ENCODE measurements at places on chromosomes 1 and 21. TPM values are rescaled to one million over a fixed set of nuclear protein-coding genes. Genes with fewer than 3 reads are reported as not detected.

- DNase-seq = no peak
Observed at GRCh38 chr1:190168893-190169280, 308.8 kb downstream of the BRINP3 start.

- no peak for DNase-seq
Observed at GRCh38 chr1:59410457-59410856, 113.6 kb downstream of the FGGY start.

DNA sequence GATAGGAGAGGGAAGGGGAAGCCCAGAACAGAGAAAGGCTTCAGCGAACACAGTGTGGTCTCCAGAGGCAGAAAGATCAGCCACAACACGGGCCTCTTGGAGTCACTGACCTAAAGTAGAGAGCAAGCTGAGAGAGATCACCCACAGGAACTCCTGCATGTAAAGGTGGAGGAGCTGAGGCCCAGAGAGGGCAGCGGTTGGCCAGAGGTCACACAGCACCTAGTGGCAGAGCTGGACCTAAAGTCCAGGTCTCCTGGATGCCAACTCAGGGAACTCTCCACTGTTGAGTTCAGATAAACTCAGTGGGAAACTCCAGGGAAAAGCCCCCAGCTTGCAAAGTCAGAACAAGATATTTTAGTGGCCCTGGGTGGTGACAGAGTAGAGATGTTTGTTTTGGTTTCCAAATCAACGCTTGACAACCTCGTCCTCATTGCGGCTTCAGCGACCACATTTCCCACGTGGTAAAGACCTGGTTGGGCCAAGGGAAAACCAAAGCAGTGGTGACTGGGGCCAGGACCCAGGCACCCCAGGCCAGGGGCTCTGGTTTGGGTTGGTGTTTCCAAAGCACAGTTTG, 4.6 kb downstream of the IFFO2 start:
- no peak for DNase-seq

- no peak for DNase-seq
Observed at GRCh38 chr1:185846672-185847444, 112.7 kb downstream of the HMCN1 start.

DNA sequence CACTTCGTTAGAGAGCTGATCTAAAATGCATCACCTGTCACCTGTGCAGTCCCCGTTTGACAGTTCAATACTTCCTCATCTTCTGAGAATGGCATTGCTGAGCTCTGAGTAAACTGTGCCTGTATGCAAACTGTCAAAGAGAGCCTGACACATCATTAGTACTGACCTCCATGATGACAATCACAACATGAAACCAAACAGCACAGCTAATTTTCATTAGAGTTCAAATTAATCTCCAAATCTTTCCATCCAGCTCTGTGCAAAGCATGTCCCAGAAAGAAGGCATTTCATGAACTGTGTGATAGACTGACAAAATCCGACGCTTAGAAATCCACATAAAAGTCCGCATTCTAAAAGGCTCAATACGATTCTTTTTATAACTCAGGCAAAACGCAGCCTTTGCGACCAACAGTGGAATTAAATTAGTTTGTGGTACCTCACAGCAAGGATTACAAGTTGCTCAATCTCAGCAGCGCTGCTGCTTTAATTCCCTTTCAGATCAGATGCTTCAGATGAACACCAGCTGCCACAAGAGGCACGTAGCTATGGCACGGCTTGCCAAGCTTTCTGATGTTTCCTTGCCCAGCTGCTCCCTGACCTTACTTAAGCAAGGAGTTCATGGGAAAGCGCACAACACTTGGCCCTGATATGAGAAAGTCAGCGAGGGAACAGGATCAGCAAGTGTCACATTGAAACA, 765.5 kb upstream of the PRMT6 start:
- no peak for DNase-seq

GRCh38 chr21:14991957-14992356, 72.8 kb downstream of the NRIP1 start:
- DNase-seq = peak; percentile 59

- DNase-seq = no peak
Observed at GRCh38 chr1:41327383-41327999, 33.7 kb upstream of the FOXO6 start.

- DNase-seq = no peak
Observed at GRCh38 chr21:42220138-42220701, 1.3 kb downstream of the ABCG1 start.

DNA sequence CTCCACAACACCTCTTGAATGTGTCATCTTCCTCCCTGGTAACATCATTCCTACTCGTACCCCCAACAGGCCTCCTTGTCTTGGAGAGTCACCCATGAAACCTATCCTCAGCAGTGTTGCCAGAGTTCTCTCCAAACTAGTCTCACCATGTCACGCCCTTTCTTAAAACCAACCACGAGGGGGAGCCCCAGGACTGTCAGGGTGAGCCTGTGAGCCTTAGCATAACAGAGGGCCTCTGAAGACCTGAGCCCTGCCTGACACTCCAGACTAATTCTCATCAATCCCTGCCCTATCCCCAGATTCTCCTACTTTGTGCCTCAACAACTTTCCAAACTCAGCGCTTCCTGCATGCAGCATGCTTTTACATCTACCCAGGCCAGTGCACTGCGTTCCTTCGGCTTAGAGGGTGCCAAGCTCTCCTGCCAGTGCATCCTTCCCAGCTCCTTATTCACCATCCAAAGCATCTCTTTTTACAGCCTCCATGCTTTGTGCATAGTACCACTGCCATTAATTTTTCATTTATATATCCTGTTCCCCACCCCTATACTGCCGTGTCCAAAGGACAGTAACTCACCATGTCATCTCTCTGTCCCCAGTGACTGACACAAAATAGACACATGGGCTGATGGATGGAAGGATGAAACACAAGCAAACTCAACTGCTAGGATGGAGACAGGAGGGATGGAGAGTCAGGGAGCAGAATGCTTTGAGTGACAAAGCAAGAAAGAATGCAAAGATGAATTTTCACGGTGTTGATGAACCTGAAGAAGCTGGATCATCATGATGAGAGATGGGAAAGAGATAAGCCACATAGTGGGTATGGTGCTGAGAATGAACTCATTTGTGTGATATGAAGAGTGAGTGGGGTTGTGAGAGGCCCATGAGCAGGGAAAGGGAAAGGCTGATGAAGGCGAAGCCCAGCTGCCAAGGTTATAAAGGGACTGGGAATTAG, 34.0 kb downstream of the ZNF697 start:
- peak; percentile 81 for DNase-seq

- DNase-seq = no peak
Observed at GRCh38 chr1:234433563-234434285, 45.3 kb downstream of the TARBP1 start.

DNA sequence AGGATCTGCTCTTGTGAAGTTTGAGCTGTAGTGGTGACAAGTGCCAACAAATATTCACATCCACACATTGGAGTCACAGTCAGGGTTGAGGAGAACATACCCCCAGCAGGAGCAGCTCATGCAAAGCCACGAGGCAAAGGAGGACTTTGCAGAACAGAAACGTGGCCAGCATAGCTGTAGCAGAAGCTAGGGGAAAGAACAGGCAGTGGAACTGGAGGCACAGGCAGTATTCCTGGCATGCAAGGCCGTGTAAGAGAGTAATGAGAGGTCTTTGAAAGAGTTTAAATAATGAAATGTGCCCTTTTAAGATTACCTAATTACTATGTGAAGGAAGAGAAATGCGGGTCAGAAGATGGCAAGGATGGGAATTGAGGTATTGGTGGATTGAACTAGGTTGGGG, 40.9 kb upstream of the IKBKE start:
- DNase-seq = no peak

DNA sequence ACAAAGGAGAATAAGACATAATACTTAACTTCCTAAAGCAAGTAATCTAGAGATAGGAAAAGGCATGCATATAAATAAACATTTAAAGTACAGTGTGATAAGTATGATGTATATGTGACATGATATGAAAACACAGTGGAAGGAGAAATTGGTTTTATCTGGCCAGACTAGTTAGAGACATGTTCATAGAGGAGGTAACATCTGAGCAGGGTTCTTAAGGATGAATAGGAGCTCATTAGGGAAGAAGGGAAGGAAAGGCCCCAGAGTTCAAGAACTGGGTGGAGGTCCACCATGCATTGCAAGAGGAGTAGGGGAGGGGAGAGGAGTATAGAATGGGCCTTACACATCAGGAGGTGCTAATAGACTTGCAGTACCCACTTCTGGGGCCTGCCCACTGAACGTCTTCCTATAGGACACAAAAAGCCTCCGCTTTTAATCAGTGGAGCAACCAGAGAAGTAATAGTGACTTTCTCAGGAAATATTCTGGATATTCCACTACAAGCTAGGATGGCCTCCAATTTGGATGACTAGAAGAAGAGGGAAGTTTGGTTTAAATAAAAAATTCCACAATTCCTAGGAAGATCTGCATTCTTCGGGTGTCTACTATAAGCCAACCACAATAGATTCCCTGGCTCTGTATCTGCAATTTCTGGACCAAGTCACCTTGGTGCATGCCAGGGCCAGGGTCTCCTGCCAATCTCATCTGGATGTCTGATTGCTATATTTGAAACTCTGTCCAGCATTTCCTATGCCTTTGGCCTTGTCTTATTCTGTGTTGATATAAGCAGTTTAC, 41.9 kb downstream of the NGF start:
- DNase-seq = no peak

DNA sequence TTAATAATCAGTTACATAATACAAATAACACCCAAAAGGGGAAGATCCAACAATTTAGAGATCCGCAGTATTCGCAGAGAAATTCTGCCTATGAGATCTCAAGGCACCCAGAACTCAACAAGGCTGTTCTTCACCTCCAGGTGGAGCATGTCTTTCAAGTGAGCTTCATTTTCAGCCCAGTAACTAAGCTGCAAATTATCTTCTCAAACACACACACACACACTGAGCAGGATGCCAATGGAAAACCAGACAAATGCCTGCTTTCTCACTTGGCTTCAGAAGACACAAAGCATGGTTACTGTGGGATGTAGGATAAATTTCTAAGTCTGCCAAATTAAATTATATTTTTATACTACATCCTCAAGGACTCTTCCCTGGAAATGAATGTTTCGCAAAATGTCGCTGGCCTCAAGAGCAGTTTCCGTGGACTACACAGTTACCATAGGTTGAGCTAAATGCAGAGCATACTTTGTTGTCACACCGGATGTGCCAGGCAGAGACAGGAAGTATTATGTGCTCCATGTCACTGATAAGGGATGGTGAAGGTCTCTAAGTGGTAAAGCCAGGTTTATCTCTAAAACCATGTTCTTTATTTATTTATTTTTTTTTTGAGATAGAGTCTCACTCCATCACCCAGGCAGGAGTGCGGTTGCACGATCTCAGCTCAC, 30.3 kb downstream of the UBR4 start:
- DNase-seq = no peak

- peak; percentile 78 for DNase-seq
Observed at GRCh38 chr1:94044290-94044790, 76.6 kb downstream of the ABCA4 start.

- DNase-seq = no peak
Observed at GRCh38 chr1:161085165-161085564, 4.2 kb downstream of the NECTIN4 start.

DNA sequence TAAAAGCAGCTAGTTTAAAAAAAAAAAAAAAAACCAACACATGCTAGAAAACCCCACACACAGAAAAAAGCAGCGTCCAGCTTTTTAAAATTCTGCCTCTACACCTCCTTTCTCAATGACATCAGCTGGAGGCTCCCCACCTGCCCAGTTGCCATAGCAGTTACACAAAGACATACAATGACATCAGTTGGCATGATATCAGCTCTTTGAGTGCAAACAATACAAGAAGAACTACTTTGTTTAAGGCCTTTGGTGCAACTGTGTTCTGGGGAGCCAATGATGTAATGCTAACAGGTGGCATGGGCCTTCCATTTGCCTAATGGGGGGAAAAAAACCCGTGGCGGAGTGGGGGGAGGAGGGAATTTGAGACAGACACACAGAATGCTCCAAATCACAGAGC, 32.9 kb downstream of the DUSP10 start:
- DNase-seq = no peak

DNA sequence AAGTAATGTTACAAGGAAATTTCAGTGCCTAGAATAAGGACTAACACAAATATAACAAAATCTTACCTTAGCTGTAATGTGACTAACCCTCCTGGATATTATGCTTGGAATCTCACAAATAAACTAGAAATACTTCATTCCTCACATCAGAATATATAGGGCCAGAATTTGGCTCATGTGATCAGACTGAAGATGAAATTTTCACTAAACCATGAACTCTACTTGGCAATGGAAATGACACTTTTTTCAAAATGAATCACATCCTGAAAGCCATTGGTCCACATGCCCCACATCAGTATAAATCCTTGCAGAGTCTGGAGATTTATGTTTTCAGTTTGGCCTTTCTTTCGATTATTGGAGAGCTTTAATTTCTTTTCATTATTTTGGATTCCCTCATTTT, 227.8 kb downstream of the NRIP1 start:
- no peak for DNase-seq

GRCh38 chr1:236685205-236685916, 938 bp upstream of the ACTN2 start:
- no peak for DNase-seq

- no peak for DNase-seq
Observed at GRCh38 chr21:34524646-34525601, 12.9 kb upstream of the KCNE1 start.

DNA sequence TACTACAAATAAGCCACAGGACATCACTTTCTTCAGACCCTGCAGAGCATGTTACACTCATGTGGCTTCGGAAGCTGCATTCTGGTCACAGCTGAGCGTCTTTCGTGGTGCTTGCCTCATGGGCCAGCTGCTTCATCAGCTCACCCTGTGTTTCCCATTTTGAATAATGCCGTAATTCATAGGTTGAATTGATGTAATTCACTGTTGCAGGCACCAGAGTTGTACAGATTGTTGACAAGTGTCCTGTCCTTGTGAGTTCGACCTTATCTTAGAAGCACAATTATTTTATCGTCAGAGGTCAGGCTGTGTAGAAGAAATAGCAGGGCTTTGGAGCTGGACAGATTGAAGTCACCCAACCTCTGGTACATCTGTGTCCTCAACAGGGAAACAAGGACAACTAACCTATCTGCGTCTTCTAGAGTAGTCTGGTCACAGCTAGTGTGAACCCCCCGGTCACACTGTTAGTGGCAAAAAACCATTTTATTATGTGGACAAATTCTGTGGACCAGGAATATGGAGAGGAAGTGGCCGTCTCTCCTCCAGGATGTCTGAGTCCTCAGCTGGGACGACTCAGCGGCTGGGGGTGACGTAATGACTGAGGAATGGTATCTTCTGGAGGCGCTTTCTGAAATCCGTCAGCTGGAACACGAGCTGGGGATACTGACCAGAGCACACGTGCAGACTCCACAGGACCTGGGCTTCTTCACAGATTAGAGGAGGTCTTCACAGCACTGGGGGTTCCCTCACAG, 17.8 kb downstream of the PKNOX1 start:
- peak; percentile 67 for DNase-seq

DNA sequence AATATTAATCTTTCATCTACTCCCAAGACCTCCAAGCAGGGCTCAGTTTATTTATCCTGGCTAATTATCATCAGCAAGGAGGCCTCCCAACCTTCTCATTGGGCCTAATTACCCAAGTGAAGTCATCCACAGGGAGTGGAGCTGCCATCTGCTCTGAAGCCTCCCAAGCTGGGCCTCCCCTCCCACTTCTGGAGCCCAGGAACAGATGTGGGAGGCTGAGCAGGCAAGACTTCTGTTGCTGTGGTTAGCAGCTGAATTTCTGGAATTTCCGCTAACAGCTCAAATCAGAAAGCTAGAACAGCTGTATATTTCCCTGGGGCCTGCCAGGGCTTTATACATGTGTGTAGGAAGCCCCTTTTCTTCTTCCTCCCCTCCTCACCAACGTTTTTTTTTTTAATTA, 127.5 kb downstream of the UCK2 start:
- no peak for DNase-seq

SYPL2 gene
- 3.1 TPM for total RNA-seq

PADI4 gene
- total RNA-seq = 2.3 TPM

LYPD8 gene
- total RNA-seq = not detected

LCE3D gene
- total RNA-seq = not detected

IGSF5 gene
- not detected for total RNA-seq
